ENCODE measurements at places on chromosomes 2 and 18. TPM values are rescaled to one million over a fixed set of nuclear protein-coding genes. Genes with fewer than 3 reads are reported as not detected.

SLC19A3 gene
- total RNA-seq, result 1.4 TPM

RDH14 gene
- 47.5 TPM for total RNA-seq

SP9 gene
- not detected for total RNA-seq

RESP18 gene
- not detected for total RNA-seq

SLC4A1AP gene
- total RNA-seq, result 22.6 TPM

LYG2 gene
- total RNA-seq, result not detected
